Cardiac septum (tissue), 1 donor: ENCODE measurements at places on chromosomes 5 and 9.
A peak's percentile ranks its signal among the peaks of the same experiment; 100 is the strongest.

DNA sequence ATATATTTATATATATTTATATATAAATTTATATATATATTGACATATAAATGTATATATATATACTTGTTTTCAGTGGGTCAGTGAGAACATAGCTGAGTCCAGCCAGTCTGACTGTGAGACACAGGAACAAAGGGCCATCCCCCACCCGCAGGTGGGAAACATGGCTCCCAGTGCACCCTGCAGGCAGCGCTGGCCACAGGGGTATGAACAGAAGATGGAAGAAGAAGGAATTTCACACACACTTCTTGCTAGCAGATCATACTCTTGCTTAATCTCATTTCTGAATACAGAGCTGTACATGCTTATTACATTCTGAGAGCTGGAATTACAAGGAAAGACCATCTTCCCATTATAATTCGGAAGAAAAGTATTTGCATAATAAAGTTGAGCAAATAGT is 595.4 kb downstream of the IRX1 start:
- DNase-seq: no peak

GRCh38 chr9:102950346-102950745 is 44.8 kb upstream of the CYLC2 start:
- DNase-seq: no peak

DNA sequence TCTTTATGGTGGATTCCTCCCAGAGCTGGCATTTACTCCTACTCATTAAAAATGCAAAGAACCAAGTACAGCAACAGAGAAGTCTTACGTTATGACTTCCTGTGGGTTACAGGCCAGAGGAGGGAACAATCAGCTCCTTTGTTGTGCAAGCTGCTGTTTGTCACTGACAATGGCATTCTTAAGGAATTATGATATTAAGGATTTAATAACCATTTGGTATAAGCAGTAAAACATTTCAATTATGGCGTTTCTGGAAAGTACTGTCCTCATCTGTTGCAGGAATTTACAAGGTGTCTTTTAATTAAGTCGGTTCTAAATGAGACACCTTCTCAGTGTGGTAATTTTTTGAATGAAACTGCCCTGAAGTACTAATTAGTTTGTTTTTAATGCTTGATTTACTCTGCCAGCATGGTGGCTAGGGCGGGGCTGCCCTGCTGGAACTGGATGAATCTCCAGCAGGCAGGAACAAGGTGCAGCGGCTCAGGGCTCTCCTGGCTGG is 49.1 kb upstream of the VDAC1 start:
- DNase-seq: no peak

- no peak for DNase-seq
Observed at GRCh38 chr5:67246108-67246507, 49.5 kb upstream of the CD180 start.

- no peak for DNase-seq
Observed at GRCh38 chr9:137759117-137759516, 118.5 kb upstream of the CACNA1B start.

DNA sequence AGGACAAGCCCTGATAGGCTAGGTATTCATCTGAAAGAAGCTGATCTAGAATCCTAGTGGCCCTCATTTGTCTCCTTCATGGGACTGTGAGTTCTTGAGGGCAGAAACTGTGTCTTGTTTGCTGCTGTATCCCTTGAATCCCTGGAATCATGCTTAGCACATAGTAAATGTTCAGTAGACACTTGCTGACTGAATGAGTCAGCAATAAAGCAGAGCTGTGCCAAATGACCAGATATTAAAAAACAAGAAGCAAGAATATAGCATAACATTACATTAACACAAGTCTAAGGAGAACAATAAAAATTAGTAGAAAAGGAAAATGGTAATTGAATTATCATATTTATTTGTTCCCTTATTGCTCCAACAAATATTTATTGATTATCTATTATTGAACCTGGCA is 420.5 kb downstream of the ZSWIM6 start:
- DNase-seq: no peak

DNA sequence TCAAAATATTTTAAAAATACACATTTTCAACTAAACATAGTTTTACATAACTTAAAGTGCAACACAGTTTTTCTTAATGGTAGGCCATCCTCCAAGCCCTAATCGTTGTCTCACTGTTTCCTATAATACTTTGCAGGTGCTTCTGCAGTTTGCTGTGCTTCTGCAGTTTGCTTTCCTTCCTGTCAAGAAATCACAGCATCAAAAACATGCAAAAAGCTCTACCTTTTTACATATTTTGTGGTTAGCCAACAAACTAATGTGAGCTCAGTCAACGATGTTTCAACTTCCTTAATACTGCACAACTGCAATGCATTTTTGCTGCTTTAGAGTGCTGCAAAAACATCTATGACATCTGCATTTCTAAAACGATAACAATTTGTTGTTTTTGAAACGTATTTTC is 25.2 kb downstream of the EMB start:
- DNase-seq: no peak

- no peak for DNase-seq
Observed at GRCh38 chr9:127215268-127216209, 49.0 kb upstream of the GARNL3 start.

DNA sequence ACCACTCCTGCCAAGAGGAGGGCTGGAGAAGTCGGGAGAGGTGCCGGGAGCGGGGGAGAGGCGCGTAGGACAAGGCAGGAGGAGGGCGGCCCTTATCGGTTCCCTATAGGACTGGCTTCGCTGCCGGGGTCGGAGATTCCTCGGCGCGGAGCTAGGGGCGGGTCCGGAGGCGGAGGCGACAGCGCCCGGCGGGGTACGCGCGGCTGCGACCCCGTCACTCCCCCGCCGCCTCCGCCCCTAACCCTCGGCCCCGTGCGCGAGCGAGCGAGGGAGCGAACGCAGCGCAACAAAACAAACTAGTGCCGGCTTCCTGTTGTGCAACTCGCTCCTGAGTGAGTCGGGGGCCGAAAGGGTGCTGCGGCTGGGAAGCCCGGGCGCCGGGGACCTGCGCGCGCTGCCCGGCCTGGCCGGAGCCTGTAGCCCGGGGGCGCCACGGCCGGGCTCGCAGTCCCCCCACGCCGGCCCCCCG is 2.0 kb downstream of the GLIS3 start:
- DNase-seq: peak; percentile 78

GRCh38 chr5:52657247-52657645 is 130.5 kb upstream of the ITGA1 start:
- no peak for DNase-seq

DNA sequence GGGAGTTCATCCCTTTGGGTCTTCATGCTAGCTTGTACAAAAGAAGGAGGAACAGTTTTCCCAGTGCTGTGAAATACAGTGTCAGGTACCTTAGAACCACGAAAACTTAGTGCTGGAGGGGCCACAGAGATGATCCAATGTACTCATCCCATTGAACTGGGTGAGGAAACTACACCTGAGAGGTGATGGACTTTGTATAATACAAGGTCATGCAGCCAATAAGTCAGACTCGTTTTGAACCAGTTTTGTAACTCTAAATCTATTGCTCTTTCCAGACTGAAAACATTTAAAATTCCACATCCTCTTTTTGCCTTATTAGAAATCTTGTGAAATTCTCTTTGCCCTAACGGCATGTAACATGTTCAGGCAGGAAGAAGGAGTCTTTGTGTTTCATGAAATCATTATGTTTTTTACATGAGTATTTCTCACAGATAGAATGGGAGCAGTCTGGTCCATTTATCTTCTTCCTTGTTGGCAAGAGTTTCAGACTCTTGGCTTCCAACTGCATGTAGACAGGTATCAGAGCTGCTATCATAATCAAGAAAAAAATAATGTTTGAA is 146.8 kb upstream of the FBXL7 start:
- DNase-seq: no peak

- DNase-seq: no peak
Observed at GRCh38 chr5:2742921-2743679, 8.4 kb downstream of the IRX2 start.

DNA sequence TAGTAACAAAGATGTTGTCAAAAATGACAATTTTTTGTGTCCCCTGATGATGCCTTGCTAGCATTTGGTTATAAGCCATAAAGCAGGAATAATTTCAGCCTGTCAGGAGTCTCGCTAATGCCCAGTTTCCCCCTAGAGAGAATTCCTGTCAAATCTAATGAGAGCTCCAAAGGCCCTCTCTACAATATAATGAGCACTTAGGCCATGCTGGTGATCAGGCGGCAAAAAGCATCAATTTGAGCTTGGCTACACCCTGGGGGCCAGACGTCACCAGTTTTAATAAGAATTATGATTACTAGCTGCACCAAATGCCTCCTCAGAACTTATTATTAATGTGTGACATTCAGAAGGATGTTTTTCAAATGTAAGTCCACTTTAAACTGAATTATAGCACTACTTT is 6.1 kb downstream of the TLE1 start:
- no peak for DNase-seq

- DNase-seq: no peak
Observed at GRCh38 chr5:119411361-119412278, 40.7 kb upstream of the HSD17B4 start.

DNA sequence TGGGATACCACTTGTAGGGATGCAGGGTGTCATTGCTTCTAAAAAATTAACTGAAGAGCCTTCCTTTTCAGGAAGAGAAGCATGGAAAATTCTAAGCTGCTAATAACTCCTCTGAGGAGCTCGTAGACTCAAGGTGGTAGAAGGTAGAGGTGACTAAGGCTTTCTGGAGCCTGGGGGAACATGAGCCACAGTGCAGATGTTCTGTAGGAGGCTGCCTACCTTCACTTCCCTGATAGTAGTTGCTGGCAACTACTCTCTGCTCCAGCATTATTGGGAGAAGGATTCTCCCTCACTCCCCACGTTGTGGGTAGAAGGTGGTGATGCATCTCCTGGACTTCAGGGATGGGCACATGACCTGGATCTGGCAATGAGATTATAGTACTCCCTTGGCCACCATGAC is 86.7 kb upstream of the STARD4 start:
- DNase-seq: no peak

DNA sequence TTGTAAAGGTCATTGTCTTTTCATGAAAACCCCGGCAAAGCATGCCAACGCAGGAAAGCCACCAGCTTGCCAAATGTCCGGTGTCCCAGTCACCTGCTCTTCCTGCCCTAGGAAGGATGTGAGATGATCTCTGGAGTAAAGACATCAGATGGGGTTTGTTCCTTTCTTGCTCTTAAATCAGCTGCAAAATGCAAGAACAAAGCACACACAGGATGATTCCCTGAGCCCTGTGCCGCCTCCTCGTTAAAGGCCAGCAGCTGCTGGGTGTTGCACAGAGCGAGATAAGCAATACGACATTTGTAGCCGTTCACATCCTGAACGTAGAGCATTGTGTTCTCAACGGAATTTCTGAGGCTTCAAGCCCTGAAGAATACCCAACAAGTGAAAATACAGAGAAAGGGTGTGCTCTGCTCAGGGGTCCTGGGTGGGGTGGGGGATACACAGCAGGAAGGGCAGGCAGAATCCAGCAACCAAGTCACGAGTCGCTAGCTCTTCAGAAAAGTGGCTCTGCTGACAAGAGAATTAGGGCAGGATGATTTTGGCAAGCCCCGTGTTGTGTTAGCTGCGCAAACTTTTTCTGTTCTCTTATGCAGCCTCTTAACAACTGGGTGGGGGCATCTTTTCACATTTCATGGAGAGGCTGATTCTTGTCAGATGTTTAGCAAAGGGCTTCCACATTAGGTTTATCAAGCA is 229.2 kb upstream of the MAP3K1 start:
- no peak for DNase-seq

DNA sequence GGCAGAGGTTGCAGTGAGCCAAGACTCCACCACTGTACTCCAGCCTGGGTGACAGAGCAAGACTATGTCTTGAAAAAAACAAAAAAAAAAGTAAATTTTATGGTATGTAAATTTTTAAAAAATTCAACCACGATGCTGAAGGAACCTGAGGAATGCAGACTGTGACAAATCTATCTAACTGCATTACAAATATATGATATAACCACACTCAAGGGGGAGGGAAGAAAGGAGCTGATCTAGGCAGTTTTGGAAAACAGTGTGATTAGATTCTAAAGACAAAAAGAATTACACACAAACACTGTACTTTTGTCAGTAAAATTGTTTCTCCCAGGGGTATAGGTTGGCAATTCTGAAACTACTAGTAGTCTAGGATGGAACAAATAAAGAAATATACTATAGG is 17.0 kb downstream of the LARS1 start:
- DNase-seq: no peak

GRCh38 chr9:69045821-69046220 is 10.3 kb downstream of the FXN start:
- no peak for DNase-seq

DNA sequence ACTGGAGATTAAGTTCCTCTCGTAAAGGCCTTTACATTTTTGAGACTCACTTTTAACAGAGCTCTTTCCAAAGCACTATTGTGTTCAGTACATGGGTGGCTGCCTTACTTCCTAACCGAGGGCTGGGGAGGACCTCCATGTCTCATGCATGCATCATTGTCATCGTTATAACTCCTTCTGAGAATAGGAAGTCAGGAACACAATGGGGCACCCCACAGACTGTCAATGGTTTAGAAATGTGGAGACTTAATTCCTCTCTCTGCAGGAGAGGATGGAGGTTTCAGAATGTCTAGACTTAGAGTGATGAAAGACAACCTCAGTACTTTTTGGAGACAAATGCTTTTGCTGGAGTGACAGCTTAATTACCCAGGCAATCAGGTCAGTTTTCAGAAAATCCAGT is 83.9 kb downstream of the PRLR start:
- DNase-seq: no peak

GRCh38 chr9:129201289-129201688 is 23.2 kb upstream of the IER5L start:
- DNase-seq: no peak

DNA sequence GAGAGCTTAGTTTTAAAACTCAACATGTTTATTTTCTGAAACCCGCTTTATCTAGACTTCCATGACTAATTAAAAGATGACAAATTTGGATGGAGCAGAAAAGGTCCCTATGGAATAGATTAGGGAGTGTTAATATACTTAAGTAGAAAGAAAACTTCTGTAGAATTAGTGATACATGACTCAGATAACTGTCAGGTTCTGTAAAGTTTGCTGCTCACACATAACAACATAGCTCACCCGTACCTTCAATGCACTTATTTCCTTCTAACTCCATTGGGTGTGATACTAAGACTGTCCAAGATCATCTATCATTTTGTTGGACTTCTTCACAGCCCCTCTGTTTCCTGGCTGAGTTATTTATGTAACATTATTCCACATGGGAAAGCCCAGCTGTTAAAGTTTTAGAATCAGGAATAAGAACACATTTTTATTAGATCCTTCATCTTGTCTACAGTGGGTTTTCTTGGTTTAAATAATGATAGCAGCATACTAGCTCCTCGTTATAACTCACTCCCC is 27.8 kb downstream of the TMEM167A start:
- no peak for DNase-seq
